Activated naive CD4-positive, alpha-beta T cell treated with anti-CD3 and anti-CD28 coated beads, Interleukin-2, amount 10 ng/mL, durations not matched to agents 7 days and 5 days (primary cell): ENCODE measurements at places on chromosomes 4 and X.

DNA sequence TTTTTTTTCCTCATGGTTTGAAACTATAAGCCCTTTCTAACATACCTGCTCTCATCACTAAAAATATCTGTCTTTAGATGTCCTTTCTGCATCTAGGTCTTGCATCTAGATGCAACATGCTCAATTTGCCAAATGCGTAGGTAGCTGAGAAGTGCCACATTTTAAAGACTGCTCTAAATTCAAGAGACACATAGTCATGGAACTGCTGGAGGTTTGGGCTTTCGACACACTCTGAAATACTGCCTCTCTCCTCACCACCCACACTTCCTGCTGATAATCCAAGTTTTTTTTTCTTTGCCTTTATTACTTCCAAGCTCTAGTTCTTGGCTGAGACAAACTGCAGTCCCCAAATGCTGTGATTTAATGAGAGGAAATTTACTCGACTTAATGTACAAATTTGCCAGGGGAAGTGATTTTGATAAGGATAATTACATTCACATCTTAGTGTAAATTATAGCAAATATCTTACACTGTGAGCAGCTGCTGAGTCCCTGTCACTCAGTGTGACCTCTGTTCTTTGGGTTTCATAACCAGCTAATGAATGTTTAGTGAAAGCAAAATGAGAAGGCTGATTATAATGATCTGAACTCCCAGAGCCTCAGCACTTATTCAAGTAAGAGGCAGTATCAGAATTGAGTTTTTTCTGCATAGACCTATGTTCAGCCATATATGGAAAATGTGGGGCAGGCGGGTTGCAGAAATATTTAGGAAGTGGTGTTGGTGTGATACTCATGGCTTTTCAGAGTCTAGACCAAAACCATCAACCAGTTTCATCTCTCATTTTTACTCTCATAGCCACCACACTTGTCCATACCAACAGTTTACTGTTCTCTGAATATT is 31.3 kb downstream of the DRD5 start:
- H3K36me3 ChIP-seq = no peaks in the 10 kb centered on the region
- H3K27ac ChIP-seq = no peak overlapping the region
- peaks cover 23% of the 10 kb centered on the region for H3K27me3 ChIP-seq
- DNase-seq = no peak
- H3K4me3 ChIP-seq = no peak overlapping the region

DNA sequence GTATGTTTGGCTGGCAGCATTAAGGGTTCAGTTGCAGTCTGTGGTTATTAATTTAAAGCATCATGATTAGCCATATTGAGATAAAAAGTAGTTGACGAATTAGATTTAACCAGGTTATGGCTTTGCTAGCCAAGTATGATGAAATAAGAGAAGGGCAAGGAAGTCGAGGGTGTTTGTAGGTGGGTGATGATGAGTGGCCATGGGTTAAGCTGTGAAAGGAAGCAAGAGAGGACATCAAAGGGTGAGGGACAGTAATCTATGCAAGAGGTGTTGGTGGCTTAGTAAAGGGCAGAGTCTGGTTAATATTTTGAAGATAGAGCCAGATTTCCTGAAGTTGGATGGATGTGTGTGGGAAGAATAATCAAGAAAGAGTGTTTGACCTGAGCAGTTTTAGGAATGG is 44.5 kb downstream of the STIM2 start:
- no peaks in the 10 kb centered on the region for H3K27me3 ChIP-seq
- H3K4me3 ChIP-seq = no peak overlapping the region
- DNase-seq = no peak
- H3K27ac ChIP-seq = no peak overlapping the region

GRCh38 chrX:9278475-9279233 is 186.2 kb upstream of the TBL1X start:
- peaks cover 4% of the 10 kb centered on the region for H3K27me3 ChIP-seq
- peaks cover 3% of the 10 kb centered on the region for H3K36me3 ChIP-seq
- peaks cover 29% of the 10 kb centered on the region for H3K4me1 ChIP-seq
- H3K27ac ChIP-seq = peak overlapping the region; percentile 82

- H3K4me1 ChIP-seq = peaks cover 26% of the 10 kb centered on the region
- peak; percentile 88 for DNase-seq
- peak overlapping the region; percentile 77 for H3K4me3 ChIP-seq
- no peaks in the 10 kb centered on the region for H3K36me3 ChIP-seq
- H3K27ac ChIP-seq = peak overlapping the region; percentile 66
- peaks cover 15% of the 10 kb centered on the region for H3K27me3 ChIP-seq
These were observed 45.2 kb downstream of the TRIM2 start for GRCh38 chr4:153249199-153250041.

DNA sequence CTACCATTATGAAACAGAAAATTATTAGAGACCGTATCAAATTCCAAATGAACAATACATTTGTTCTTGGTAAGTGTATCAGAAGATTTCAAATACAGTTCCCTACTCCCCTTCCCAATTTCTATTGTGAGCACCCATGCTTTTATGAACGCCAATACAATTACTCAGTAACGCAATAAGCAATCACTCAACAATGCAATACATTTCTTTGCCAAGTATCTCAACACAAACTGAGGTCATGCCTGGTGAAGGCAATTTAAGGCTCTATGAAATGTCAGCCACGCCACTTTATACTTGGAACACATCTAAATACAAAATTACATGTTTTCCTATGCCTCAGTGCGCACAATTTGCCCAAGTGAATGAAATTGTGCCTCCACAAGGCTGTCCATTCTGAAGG is 712 bp downstream of the PNPLA4 start:
- peak overlapping the region; percentile 94 for H3K27ac ChIP-seq
- no peak for DNase-seq
- peaks cover 27% of the 10 kb centered on the region for H3K4me1 ChIP-seq
- H3K4me3 ChIP-seq = peak overlapping the region; percentile 88

- no peak overlapping the region for H3K4me3 ChIP-seq
- no peak overlapping the region for H3K27ac ChIP-seq
- H3K27me3 ChIP-seq = peaks cover 3% of the 10 kb centered on the region
- H3K4me1 ChIP-seq = peaks cover 2% of the 10 kb centered on the region
These were observed 80.8 kb upstream of the PDE5A start for GRCh38 chr4:119709418-119709817.

GRCh38 chr4:102815981-102816380 is 11.4 kb downstream of the UBE2D3 start:
- DNase-seq = no peak
- no peaks in the 10 kb centered on the region for H3K27me3 ChIP-seq
- no peak overlapping the region for H3K4me3 ChIP-seq
- peaks cover 83% of the 10 kb centered on the region for H3K4me1 ChIP-seq
- peaks cover 70% of the 10 kb centered on the region for H3K36me3 ChIP-seq

GRCh38 chr4:149055624-149056023 is 613.4 kb upstream of the NR3C2 start:
- DNase-seq = no peak
- H3K4me3 ChIP-seq = no peak overlapping the region
- H3K36me3 ChIP-seq = no peaks in the 10 kb centered on the region
- H3K4me1 ChIP-seq = no peaks in the 10 kb centered on the region
- no peak overlapping the region for H3K27ac ChIP-seq
